Right atrium auricular region (tissue), 2 donors: ENCODE measurements at places on chromosomes 4 and X.

DNA sequence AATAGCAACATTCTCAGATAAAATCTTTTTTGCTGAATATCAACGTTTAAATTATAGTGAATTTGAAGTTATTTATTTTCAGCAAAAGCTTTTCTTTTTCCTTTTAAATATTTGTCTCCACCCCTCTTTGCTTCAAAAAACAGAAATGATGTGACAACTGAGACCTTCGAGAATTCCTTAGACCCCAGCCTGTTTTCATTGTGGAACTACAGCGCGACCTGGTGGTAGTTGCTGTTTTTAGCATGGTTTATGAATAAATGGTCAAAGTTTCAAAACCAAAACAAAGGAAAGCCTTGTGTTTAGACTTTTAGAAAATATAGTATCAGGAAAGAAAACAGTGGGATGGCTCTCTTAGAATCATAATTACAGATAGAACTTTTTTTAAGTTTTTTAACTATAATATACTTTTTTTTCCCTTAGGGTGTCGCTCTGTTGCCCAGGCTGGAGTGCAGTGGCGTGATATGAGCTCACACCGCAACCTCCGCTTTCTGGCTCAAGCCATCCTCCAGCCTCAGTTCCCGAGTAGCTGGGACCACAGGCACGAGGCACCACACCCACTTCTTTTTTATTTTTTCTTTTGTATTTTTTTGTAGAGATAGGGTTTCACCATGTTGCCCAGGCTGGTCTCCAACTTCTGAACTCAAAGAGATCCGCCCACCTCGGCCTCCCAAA, 26.8 kb upstream of the TMEM184C start:
- peak; percentile 70 for DNase-seq

DNA sequence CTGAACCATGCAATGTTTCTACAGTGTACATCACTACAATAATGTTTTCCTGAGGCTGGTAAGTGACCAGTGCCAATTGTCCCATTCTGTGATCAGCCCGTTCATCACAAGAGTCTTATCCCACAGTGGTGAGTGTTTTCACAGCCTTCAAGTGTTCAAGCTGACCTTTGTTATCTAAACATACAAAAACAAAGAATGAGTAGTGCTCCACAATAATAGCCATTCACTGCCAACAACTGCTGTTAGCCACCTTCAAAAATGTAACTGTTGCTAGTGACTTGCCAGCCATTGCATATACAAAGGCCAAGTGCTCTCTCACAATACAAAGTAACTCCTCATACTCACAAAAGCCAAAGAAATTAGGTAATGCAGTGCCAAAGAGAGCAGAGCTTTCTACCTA, 1084.1 kb downstream of the FAM133A start:
- DNase-seq = no peak

DNA sequence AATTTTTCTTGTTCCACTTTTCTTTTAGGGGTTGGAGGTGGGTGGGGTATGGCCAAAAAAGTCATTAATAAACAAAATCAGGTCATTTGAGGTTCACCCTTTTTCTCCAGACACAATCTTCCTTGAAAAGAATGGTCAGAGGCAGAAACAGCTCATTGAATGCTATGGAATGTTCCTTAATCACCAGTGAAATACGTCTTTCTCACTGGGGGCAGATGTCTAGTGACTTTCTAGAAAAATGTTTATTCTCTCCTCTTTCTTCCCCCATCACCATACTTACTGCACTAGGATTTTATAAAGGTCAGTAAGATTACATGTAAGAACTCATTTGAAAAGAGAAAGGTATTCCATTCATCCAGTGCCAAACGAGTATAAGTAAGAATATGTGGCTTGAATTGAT, 44.5 kb downstream of the MGST2 start:
- DNase-seq = no peak

GRCh38 chrX:108737754-108738153, 1.4 kb upstream of the IRS4 start:
- no peak for DNase-seq

DNA sequence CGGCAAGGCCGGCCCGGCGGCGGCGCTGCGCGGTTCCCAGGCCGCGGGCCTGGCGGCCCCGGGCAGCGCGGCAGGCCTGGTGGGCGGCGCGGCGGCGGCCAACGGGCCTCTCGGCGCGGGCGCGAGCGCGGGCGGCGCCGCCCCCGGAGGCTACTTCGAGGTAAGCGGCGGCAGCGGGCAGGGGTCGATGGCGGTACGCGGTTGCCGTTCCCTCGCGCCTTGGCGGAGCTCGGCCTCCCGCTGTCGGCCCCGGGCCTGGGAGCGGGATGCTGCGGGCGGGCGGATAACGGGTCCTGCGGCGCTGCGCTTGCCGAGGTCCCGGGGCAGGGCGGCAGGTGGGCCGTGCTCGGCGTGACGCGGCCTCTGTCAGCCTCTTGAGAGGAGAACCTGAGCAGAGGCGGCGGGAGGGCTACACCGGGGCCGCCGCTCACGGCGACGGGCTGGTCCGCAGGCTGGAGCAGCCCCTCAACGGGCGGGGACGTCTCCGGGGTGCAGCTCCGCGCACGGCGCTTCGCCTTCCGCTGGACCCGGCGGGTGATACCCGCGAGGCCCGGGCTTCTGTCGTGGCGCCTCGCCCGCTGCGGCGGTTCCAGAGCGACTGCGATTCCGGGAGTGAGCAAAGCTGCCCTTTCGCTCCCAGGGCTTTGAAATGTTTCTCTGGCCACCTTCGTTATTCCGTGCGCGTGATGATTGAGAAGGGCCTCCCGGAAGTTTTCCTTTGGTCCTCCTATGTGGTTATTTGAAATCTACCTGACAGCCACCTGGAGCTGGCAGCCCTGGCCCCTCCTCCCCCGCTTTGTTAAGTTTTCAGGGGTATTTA, 774 bp downstream of the FAM193A start:
- no peak for DNase-seq

DNA sequence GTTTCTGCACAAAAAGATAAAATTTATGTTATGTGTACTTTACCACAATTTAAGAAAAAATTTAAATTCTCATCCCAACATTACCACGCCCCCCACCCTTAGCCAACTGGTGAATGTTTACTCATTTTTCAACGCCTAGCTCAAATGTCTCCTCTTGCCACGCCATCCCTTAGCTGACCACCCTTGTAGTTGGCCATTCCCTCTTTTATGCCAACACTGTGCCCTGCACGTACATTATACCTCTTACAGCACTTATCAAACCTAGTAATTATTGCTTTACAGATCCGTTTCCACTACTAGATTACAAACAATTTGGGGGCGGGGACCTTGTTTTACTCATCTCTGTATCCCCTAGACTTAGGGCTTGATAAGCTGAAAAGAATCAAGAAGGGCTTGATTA, 644 bp downstream of the ERCC6L start:
- no peak for DNase-seq

DNA sequence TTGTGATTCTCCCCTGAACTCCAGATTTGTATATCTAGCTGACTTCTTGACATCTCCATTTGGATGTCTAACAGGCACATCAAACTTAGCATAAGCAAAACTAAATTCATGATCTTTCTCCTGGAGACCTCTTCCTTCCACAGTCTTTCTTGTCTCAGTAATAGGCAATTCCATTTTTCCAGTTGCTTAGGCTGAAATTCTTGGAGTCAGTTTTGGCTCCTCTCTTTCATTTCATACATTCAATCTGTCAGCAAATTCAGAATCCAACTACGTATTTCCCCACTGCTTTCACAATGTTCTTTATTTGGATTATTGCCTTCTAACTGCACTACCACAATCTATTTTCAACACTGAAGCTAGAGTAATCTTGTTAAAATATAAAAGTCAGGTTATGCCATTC, 219.9 kb upstream of the GLRA2 start:
- DNase-seq = no peak

- no peak for DNase-seq
Observed at GRCh38 chrX:155326610-155327009, 7.8 kb downstream of the CLIC2 start.

DNA sequence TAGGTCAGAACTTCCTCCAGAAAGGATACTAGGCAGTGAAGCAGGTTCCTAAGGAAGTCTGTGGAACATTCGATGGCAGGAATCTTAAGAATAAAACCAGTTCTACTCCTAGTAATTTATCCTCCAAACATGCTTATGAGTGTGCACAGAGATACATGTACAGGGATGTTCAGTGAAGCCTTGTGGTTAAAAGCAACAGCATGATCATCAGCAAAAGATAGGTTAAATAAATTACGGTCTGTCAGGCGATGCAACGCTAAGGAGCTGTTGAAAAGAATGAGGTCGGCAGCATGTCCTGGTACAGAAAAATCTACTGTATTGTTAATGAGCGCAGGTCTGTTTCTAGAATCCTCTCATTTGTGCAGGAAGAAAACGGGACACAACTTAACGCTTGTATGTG, 23.6 kb downstream of the SEL1L3 start:
- no peak for DNase-seq

DNA sequence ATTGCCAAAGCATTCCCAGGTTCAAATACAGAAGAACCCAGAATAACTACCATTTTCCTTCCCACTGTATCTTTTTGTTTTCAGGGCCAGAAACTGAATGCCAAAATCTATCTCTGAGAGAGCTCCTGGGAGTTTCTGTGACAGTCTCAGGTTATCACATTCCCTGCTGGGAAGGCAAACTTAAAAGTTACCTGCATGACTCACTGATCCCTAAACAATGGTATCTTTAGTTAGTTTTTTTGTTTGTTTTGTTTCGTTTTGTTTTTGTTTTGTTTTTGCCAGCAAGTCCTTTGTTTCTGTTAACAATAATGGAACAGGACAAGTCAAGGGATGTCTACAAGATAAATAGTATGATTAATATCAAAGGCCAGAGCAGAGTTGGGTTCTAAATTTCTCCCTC, 34.3 kb downstream of the PAPSS1 start:
- DNase-seq = no peak

GRCh38 chr4:114209584-114209983, 230.1 kb upstream of the ARSJ start:
- DNase-seq = no peak

DNA sequence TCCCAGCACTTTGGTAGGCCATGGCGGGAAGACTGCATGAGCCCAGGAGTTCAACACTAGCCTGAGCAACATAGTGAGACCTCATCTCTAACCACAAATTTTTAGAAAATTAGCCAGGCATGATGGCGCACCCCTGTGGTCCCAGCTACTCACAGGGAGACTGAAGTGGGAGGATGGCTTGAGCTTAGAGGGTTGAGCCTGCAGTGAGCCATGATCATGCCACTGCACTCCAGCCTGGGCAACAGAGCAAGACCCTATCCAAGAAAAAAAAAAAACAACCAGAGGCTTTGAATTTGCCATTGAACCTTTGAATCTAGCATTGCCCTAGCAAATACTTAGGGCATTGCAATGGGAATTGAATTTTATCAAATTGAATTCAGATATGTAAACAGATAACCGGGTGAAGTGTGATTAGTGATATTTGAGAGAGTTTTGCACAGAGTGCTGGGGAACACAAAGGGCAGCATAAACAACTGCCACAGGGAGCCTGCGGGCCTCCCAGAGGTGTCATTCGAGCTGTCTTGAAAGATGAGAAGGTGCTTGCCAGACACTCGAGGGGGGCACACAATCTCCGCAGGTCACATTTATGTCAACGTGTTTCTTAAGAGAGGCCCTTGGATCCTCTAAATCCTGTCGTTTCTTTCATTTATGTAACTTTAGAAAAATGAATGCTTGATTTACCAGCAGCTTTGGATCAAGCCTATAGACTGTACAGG, 200.3 kb downstream of the AASDH start:
- no peak for DNase-seq

- DNase-seq = no peak
Observed at GRCh38 chr4:140223056-140223810, 69.2 kb upstream of the MAML3 start.

DNA sequence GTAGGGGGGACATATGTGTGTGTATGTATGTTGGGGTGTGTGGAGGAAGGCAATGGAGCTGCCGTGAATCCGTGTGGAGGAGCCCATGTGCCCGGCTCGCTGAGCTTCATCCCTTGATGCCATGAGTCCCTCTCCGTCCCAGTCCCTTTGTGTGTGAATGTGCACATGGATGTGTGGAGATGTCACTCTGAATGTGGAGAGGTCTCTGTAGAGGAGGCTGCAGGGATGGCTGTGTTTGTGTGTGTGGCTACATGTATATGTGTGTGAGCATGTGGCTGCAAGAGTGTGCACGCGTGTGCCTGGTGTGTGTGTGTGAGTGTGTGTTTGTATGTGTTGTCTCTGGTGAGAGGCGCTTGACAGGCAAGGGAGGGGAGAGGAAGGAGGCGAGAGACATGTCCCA, 1.3 kb downstream of the DLG3 start:
- no peak for DNase-seq

DNA sequence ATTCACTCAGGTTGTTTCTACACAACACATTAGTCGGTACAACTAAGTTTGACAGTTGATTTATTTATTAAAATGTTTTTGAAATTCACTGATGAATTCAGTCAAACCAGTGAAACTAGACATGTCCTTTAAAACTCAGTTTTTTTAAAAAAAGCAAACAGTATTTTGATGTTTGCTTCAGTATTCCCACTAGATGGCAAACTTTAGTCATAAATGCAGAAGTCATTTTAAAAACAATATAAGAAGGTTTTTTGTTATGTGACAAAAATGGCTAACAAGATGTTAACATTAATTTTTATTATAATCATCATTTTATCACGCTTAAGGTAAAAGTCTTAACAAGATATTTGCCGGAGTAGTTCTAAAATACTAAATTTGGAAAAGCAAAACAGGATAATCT, 1337.8 kb upstream of the DIAPH2 start:
- DNase-seq = no peak

DNA sequence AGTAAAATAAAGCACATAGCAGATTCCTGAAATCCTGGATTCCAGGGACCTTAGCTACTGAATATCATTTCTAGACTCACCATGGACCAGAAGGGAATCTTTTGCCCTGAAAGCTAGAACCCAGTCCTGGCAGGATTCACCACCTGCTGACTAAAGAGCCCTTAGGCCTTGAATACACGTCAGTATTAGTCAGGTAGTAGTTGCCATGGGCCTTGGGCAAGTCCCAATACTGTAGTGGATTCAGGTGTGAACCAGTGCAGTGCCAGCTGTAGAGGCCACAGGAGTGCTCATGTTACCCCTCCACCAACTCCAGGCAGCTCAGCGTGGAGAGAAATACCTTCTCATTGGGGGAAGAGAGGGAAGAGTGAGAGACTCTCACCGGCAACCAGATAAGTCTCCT, 64.1 kb upstream of the UBQLN2 start:
- no peak for DNase-seq

GRCh38 chr4:34157547-34157946, 2086.8 kb downstream of the ARAP2 start:
- no peak for DNase-seq

DNA sequence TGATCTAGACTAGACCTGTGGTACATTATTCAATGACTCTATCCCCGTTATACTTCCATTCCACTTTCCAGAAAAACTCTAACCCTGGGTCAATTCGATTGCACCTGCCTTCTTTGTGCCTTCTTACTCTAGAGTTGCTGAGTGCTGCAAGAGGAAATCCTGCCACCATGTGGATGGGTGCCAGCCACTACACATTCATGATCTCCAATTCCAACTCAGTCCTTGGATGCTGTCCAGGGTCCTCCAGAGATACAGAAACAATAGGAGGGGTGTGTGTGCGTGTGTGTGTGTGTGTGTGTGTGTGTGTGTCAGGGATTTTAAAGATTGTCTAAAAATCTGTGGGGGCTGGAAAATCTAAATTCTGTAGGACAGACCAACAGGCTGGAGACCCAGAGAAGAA, 42.9 kb upstream of the INTS6L start:
- peak; percentile 61 for DNase-seq

- no peak for DNase-seq
Observed at GRCh38 chr4:33649471-33649870, 2594.8 kb downstream of the ARAP2 start.

GRCh38 chr4:186727169-186727976, 3.7 kb upstream of the FAT1 start:
- no peak for DNase-seq
